HCT116 (cell line): ENCODE measurements at places on chromosomes 13 and 19. TPM values are rescaled to one million over a fixed set of nuclear protein-coding genes. Genes with fewer than 3 reads are reported as not detected.

Gene MYPOP
- total RNA-seq: 10.8 TPM

DNA sequence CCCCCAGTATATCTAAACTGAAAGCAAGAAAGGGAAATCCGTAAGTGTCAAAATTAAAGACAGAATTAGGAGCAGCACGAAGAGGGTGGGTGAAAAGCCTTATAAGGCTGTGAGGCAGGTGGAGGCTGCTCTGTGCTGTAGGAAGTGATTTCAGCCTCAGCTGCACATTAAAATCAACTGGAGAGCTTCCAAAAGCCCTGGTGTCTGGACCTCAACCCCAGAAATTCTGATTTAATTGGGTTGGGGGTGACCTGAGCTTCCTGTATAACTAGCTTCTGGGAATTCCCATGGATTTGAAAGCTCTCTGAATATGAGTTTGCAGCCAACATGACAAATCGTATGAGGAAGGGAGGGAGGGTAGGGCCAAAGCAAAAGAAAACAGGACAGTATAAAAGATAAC, 242.4 kb upstream of the TMTC4 start:
- no peaks in the 10 kb centered on the region for H3K36me3 ChIP-seq
- no peak overlapping the region for H3K27ac ChIP-seq
- DNase-seq: no peak
- H3K4me1 ChIP-seq: no peaks in the 10 kb centered on the region

DNA sequence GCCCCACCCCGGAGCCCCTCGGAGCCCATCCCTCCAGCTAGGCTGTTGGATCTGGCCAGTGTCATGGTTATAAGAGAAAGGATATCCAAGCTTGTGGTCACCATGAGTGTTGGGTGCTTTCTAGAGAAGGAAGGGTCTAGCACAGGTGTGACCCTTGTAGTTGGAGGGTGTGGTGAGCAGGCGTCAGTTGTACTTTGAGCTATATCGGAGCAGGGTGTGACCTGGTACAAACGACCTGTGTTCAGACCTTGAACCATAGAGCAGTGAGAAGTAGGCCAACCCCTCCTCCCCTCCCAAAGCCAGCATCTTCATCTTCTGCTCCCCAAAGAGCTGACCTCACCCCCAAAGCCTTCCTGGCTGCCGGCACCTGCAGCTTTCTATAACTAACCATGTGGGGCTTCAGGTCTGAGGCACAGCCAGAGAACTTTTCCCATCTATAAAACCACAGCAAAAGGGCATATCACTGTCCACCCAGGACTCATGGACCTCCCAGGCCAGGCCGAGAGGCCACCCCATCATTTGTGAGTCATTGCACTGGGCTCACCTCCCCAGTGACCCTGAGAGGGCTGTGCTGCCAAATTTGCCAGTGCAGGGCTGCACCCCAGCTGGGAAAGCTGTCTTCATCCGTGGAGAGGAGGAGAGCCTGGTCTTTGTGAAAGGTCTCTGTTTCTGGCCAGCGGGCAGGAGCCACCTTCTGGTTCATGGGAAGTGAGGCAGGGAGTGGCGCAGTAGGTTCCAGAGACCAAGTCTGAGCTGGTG, 14.2 kb downstream of the RAB8A start:
- DNase-seq: no peak
- H3K27ac ChIP-seq: no peak overlapping the region

DNA sequence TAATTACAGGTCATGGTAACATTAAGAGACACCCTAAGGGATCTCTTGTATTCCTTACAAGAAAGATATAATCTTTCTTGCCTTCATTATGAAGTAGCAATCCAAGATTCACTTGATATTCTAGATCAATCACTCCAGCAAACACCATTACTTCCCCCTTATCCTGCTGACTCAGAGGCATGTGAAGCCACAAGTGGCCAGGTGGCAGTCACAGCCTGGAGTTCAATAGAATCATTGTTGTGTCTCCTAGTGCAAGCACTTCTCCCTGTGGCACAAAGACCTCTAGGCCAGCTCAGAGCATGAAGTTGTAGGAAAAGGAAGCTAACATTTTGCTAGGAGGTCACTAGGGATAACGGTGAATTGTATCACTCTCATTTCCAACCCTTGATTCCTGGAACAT, 864.3 kb upstream of the ATXN8OS start:
- no peaks in the 10 kb centered on the region for H3K36me3 ChIP-seq
- no peak overlapping the region for H3K27ac ChIP-seq
- H3K4me1 ChIP-seq: no peaks in the 10 kb centered on the region
- no peaks in the 10 kb centered on the region for H3K27me3 ChIP-seq

DNA sequence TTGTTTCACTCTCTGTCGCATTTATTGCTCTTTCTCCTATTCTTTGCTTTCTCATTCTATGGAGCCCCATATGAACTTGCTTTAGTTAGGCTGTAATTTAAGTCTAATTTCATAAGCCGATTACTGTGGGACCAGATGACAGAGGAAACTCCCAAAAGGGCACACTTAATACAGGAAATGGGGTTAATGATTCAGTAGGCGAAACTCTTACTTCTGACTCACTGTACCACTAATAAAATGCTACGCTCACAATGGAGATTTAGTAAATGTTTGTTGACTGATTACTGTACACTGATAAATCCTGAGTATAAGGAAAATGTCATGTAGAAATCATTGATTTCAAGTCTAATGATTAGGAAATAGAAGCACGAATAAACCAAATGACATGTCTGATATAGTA, 276.4 kb downstream of the KLF5 start:
- peaks cover 41% of the 10 kb centered on the region for H3K4me1 ChIP-seq
- peak overlapping the region; percentile 59; the same call in 1 of the 2 replicates for H3K27ac ChIP-seq
- H3K36me3 ChIP-seq: no peaks in the 10 kb centered on the region

- H3K4me3 ChIP-seq: no peak overlapping the region
- H3K27ac ChIP-seq: no peak overlapping the region
- peaks cover 5% of the 10 kb centered on the region; the same call in 1 of the 2 replicates for H3K36me3 ChIP-seq
- H3K4me1 ChIP-seq: peaks cover 24% of the 10 kb centered on the region
These were observed 3.8 kb downstream of the PPP1R12C start for GRCh38 chr19:55113570-55114039.

DNA sequence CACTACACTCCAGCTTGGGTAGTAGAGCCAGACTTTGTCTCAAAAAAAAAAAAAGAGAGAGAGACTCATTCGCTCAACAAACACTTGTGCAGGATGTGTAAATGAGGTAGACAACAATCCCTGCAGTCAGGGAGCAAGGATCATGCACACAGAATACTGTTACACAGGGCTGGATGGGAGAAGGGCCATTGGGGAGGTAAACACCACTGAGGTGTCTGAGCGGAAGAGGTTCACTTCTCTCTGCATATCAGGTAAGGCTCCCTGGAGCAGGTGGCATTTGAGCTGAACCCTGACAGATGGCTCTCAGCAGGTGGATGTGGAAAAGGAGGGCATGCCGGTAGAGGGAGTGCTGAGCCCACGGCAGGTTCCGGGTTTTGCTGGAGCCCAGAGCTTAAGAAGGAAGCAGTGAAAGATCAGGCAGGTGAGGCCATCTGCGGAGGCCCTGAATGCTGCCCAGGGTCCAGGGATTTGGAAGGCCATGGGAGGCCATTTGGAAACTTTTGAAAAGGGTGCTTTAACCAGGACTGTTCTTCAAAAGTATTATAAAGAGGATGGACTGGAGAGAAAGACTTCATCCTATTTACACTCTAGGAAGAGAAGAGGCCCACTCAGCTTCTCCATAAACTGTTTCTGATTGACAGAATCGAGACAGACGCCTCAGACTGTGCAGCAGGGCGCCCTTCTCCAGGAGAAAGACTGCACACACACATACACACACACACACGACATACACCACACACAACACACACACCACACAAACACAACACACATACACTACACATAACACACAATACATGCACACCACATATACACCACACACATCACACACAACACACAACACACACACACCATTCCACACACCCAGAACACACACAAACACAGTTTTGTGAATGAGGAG, 199.4 kb downstream of the USP12 start:
- no peak overlapping the region; the same call in 1 of the 2 replicates for H3K27ac ChIP-seq
- H3K36me3 ChIP-seq: no peaks in the 10 kb centered on the region
- no peaks in the 10 kb centered on the region for H3K4me1 ChIP-seq
- no peaks in the 10 kb centered on the region for H3K27me3 ChIP-seq
- DNase-seq: peak; percentile 26

DNA sequence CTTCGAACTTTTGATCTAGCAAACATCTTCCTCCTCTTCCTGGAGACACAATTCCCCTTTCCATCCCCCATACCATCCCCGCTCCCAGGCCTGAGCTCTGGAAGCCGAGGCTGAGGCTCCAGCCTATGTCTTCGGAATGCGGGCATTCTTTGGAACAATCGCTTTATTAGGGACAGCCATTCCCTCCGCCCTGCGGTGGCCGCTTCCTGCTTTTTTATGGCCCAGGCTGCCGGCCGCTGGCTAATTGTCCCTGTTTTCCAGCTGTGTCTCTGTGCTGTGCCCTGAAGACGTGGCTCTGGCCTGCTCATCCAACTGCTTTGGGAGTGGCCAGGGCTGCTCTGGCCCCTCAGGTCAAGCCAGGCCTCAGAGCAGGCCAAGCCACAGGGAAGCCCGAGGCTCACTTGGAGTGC, 2.1 kb upstream of the CDX2 start:
- H3K4me3 ChIP-seq: no peak overlapping the region
- no peaks in the 10 kb centered on the region for H3K36me3 ChIP-seq
- DNase-seq: no peak
- no peaks in the 10 kb centered on the region for H3K27me3 ChIP-seq
- peaks cover 20% of the 10 kb centered on the region for H3K4me1 ChIP-seq
- no peak overlapping the region for H3K27ac ChIP-seq

DNA sequence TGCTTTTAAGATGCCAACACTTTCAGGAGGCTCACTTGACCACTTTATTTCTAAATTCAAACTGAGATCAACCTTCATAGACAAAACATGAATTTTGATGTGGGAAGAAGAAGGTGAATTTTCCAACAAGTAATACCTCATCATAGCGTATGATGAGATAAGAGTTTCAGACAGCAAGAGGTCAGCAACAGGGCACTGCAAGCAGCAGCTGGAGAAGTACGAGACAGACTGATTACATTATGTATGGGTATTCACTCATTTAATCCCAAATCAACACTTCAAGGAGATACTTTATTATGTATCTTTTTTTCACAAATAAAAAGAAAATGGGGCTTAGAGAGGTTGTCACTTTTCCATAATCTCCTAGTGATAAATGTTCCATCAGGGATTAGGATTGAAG, 389.8 kb downstream of the TBC1D4 start:
- no peaks in the 10 kb centered on the region for H3K4me1 ChIP-seq
- no peak for DNase-seq
- no peaks in the 10 kb centered on the region for H3K36me3 ChIP-seq

DNA sequence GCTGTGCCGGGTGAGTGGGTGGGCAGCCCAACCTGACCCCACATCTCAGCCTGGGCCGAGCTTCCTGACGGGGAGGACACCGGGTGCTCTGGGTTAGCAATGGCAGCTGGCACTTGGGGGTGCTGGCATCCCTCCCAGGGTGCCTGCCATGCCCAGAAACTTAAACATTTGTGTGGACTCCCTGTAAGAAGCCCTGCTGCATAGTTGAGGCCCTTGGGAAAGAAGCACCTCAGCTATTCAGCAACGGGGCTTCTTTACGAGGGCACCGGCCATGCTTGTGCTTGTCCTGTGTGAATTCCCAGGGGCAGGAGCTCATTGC, 33.8 kb upstream of the MEDAG start:
- H3K36me3 ChIP-seq: no peaks in the 10 kb centered on the region
- no peak overlapping the region for H3K4me3 ChIP-seq
- H3K4me1 ChIP-seq: peaks cover 29% of the 10 kb centered on the region
- no peak overlapping the region for H3K27ac ChIP-seq
- no peak for DNase-seq

DNA sequence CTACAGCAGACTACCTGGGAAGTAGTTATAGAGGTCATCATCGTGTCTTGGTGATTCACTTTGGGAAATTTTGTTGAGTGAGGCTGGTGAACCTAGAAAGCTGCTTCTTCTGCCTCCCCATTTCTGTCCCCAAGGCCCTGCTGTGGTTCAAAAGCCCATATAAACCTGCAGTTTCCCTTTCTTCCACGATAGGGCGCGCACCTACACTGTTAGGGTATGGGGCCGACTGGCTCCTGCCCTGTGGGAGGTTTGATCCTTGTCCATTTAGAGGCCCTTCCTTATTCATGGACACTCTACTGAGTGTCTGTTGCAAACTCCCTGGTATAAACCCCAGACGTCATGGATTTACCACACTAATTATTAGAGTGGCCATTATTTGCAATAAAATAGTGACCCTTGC, 191.8 kb downstream of the GGACT start:
- no peaks in the 10 kb centered on the region for H3K27me3 ChIP-seq
- H3K27ac ChIP-seq: peak overlapping the region; percentile 98
- DNase-seq: no peak
- no peaks in the 10 kb centered on the region for H3K36me3 ChIP-seq

- H3K4me3 ChIP-seq: no peak overlapping the region
- H3K36me3 ChIP-seq: no peaks in the 10 kb centered on the region
- no peaks in the 10 kb centered on the region; the same call in 1 of the 2 replicates for H3K27me3 ChIP-seq
- H3K4me1 ChIP-seq: no peaks in the 10 kb centered on the region
- DNase-seq: no peak
These were observed 88.0 kb downstream of the ENOX1 start for GRCh38 chr13:43698758-43699157.

GRCh38 chr13:42487221-42487620, 86.7 kb upstream of the TNFSF11 start:
- H3K4me1 ChIP-seq: no peaks in the 10 kb centered on the region
- H3K27ac ChIP-seq: no peak overlapping the region
- H3K36me3 ChIP-seq: no peaks in the 10 kb centered on the region

DNA sequence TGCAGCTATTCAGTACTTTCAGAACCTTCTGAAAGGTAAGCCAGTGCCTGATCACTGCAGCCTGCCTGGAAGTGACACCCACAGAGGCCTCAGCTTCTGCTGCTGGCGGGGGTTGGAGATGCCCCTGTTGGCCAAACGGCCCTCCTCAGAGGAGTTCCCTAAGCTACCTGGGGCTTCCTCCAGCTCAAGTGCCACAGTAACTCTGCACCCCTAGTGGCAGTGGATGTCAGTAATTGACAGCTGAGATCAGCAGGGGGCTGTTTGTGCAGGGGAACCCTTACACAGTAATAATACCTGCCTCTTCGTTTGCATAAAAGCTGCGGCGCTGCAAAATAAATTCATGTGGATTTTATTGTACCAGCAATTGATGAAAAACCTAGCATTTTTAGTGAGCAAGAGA, 28.9 kb downstream of the TDRD12 start:
- no peaks in the 10 kb centered on the region for H3K36me3 ChIP-seq
- no peaks in the 10 kb centered on the region for H3K27me3 ChIP-seq
- no peak for DNase-seq
- no peak overlapping the region for H3K4me3 ChIP-seq
- H3K27ac ChIP-seq: no peak overlapping the region
- peaks cover 5% of the 10 kb centered on the region; the same call in 1 of the 2 replicates for H3K4me1 ChIP-seq

DNA sequence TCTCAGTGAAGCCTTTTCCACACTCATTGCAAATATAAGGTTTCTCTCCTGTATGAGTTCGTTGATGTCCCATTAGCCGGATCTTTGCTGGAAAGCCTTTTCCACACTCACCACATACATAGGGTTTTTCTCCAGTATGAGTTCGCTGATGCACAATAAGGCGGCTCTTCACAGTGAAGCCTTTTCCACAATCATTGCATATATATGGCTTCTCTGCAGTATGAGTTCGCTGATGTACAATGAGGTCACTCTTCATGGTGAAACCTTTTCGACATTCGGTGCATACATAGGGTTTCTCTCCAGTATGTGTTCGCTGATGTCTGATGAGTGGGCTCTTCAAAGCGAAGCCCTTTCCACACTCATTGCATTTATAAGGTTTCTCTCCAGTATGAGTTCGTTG, 6.8 kb upstream of the ZNF350 start:
- DNase-seq: no peak
- H3K27me3 ChIP-seq: no peaks in the 10 kb centered on the region
- H3K36me3 ChIP-seq: no peaks in the 10 kb centered on the region
- H3K27ac ChIP-seq: no peak overlapping the region
- H3K4me3 ChIP-seq: no peak overlapping the region

- no peaks in the 10 kb centered on the region for H3K4me1 ChIP-seq
- no peak overlapping the region for H3K4me3 ChIP-seq
- DNase-seq: no peak
- H3K27me3 ChIP-seq: no peaks in the 10 kb centered on the region
- H3K27ac ChIP-seq: no peak overlapping the region
These were observed 20.5 kb downstream of the C3 start for GRCh38 chr19:6699935-6700334.
